Femur (tissue), 1 donor: ENCODE measurements at places on chromosomes 3 and 15.

- DNase-seq, result peak; percentile 41
Measured at GRCh38 chr3:140736863-140737460, 59.1 kb downstream of the TRIM42 start.

GRCh38 chr3:46700772-46701171 lies 420 bp upstream of the TMIE start:
- DNase-seq, result peak; percentile 71

GRCh38 chr3:184145111-184145524 lies 10.0 kb downstream of the EIF2B5 start:
- DNase-seq, result peak; percentile 79

- DNase-seq, result no peak
Measured at GRCh38 chr3:5429517-5429890, 242.0 kb downstream of the EDEM1 start.

GRCh38 chr3:79047581-79047980 lies 720.2 kb downstream of the ROBO1 start:
- DNase-seq, result no peak

GRCh38 chr3:174854987-174855386 lies 4.1 kb upstream of the NAALADL2 start:
- DNase-seq, result no peak

DNA sequence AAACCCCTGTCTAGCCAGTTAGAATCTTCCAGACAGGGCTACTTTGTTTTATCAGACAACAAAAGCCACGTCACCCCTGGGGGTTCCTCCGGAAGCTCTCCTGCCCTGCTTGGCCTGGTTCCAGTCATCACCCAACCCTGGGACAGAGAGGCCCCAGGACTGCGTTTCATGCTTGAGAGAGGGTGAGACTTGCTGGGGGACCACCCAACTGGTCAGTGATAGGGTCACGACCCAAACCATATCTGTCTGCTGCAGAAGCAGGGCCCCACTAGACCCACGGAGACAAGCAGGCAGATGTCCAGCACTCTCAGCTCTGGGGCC lies 1.2 kb downstream of the NT5DC2 start:
- peak; percentile 47 for DNase-seq

GRCh38 chr15:86948719-86949118 lies 869.0 kb downstream of the AGBL1 start:
- no peak for DNase-seq

- DNase-seq, result no peak
Measured at GRCh38 chr3:42681361-42682038, 3.8 kb upstream of the KLHL40 start.

DNA sequence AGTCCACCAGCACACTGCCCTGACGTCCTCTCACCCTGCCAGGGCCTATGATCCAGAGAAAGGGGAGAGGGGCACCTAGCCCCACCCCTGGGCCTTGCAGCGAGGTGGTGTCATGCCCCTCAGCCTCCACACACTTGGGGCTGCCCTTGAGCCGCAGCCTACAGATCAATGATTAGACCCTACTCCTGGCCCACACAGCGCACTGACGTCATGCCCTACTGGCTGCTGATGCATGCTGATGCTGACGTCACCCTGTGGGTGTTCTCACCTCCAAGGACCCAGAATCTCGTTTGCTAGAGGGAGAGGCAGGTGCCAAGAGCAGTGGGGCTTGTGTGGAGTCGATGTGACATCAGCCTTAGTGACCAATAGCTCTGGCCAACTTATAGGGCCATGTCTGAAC lies 18.0 kb downstream of the ARL14 start:
- DNase-seq, result no peak

GRCh38 chr3:97810779-97811390 lies 10.9 kb upstream of the CRYBG3 start:
- DNase-seq, result no peak

GRCh38 chr3:13832130-13832529 lies 47.7 kb downstream of the WNT7A start:
- DNase-seq, result no peak

- DNase-seq, result peak; percentile 54
Measured at GRCh38 chr3:69767571-69767970, 28.3 kb downstream of the MITF start.

DNA sequence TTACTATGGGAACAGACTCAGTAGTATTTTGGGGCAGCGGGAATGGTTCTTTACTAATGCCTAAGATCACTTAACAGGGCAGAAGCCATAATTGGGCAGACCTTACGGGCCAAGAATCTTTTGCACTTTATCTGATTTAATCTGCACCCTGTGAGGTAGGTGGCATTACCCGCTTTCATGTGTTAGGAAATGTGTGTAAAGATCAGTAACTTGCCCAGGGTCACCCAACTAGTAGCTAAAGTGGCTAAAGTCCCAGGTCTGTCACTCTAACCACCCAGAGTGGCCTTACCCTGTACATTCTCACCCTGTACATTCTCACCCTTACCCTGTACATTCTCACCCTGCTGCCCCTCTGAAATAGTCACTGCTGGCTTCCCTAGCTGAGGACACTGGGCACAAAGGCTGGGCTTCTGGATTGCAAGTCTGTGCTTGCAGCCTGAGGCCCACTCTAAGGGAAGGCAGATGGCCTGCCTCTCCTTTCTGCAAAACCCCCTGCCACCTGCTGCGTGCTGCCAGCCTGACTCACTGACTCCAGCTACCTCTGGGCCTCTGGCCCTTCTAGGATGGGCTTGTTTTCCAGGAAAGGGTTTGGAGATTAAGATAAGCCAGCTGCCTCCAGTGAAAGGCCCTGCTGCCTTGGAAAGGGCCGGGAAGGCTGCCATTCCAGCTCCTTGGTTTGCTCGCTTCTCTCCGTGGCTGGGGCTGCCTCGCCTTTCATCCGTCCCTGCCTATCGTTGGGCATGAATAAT lies 37.5 kb upstream of the MYZAP start:
- DNase-seq, result peak; percentile 63

DNA sequence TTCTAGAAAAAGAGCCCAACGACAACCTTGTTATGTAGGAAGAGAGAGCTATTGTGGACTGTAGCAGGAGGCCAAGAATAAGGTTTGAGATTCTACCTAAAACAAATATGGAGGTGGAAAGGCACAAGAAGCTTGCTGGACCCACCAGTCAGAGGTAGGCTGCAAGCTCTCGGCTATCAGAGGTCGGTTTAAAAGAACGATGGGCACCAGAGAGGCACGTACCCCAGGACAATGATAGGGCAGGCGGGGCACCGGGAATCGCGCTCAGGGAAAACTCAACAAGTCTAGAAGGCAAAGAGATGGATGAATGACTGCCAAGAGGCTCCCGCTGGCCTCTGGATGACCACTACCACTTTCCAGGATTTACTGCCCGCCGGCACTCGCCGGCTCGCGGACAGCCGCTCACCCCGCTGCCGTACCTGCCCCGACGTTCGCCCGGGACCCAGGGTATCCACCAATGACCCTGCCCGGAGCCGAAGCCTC lies 1.1 kb downstream of the HDGFL3 start:
- peak; percentile 53 for DNase-seq

DNA sequence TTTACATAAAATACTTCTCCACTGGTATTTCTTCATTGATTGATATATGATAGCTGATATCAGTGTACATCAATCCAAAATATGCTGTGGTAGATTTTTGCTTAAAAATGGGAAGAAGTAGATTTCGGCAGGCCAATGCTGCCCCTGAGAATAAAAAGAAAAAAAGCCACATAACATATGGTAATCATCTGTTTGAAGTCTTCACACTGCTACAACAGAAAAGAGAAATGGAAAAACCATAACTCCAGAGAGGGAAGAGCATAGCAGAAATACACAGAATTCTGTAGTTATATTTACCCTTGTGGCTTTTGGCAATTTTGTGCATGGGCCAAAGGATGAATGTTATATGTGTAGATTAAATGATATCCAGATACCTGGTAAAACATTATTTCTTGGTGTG lies 143.1 kb upstream of the KCNMB2 start:
- no peak for DNase-seq

- no peak for DNase-seq
Measured at GRCh38 chr15:60840306-60840702, 361.4 kb upstream of the ICE2 start.

- DNase-seq, result no peak
Measured at GRCh38 chr3:68271145-68271544, 616.7 kb upstream of the SUCLG2 start.

DNA sequence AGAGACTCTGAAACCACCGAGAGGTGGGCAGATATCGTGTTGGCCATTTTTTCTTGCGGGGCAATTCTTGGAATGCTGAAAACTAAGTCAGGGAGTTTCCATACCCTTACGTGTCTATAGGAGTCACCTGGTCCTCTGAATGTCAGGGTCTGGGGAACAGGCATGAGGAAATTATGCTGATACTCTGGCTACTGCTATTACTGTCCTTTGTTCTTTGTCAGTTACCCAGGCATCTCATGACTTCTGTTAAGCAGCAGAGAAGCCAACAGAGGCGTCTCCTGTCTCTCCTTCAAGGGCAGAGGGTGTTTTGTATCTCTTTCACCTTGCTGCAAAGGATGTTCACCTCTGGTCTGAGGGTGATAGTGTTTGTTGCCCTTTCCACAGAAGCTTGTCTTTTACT lies 559.5 kb upstream of the CCDC54 start:
- DNase-seq, result no peak

DNA sequence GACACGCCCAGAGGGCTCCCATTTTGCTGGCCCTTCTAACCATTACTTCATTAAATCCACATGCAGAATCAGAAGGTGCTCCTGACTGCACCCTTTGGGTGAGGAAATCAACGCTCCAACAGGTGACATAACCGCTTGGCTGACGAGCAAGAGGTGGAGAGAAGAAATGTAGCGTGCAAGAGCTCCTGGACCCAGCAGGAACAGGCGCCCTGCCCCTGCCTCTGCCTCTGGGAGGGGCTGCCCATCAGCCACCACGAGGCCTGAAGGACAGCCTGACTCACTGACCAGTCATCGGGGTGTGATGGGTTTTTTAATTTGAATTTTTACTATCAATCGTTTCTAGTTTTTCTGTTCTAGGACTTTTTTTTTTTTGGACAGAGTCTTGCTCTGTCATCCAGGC lies 218.2 kb downstream of the ADAMTS17 start:
- DNase-seq, result no peak

DNA sequence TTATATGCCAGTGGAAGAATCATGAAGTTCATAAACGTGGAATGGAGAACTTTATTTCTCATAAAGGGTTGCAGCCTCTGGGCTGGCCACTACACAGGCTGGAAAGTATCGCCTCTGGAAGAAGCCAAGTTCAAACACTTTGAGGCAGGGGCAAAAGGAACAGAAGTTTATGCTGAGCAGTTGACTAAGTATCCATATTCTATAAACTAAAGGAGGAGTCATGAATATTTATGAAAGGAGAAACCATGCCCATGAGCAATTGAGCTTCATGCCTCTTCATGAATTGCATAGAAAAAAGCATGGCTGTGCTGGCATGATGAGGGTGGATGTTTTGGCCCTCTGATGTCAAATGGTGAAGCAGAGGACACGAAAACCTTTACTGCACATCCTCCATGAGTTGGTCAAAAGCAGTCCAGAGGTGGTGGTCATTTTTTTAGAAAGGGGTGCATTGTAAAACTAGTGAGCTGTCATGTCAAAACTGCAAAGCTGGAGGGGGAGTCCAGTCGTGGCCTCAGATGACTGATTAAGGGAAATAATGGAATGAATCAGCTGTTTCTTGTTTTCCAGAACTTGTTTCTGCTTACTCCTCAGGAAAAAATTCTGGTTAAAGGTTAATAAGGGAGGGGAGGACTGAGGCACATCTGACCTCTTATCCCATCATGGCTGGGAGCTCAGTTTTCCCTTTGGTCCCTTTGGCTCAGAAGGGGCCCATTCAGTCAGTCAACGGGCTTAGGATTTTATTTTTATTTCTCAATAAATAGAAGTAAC lies 276.7 kb downstream of the CHL1 start:
- DNase-seq, result no peak

DNA sequence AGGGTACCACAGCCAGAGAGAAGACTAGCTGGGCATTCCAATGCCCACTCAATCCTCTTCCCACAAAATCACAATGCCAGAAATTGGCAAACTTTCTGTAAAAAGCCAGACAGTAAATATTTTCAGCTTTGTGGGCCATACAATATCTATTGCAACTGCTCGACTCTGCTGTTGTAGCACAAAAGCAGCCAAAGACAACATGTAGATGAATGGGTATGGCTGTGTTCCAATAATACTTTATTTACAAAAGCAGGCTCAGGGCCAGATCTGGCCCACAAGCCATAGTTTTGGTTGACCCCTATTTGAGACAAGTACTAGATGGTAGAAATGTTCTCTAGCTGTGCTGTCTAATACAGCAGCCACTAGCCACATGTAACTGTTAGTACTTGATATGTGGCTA lies 330.9 kb downstream of the ERC2 start:
- peak; percentile 37 for DNase-seq

DNA sequence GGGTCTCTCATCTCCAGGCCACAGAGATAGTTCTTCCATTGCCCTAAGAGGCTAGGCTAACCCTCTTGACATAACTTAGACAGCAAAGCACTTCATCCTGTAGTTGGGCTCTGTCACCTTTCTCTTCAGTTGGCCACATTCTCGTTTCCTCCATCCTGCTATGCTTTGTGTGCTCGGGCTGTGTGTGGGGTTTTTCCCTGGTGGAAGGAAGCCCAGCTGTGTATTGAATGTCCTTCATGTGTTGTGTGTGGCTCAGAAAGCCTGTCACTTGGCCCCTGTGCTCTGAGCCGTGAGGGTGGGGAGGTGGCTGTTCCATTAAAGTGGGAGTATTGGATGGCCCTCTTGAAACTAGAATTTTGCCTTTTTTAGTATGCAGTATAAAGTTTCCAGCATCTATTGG lies 8.8 kb upstream of the EXOG start:
- DNase-seq, result no peak

DNA sequence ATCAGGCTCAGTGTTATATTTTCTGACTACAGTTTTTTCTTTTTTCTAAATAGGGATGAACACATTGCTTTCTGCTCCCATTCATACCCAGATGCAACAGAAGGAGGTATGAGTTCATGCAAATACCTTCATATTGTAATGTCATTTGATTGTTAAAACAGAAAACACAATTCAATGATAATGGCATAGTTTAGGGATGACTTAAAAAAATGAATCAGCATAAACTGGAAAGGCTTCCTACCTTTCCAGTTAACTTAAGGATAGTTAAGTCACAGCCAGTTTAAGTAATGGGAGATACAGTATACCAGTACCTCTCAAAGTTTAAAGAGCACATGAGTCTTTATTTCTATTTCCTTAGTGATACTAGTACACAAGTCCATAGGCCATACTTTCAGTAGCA lies 24.9 kb downstream of the KNL1 start:
- DNase-seq, result no peak

DNA sequence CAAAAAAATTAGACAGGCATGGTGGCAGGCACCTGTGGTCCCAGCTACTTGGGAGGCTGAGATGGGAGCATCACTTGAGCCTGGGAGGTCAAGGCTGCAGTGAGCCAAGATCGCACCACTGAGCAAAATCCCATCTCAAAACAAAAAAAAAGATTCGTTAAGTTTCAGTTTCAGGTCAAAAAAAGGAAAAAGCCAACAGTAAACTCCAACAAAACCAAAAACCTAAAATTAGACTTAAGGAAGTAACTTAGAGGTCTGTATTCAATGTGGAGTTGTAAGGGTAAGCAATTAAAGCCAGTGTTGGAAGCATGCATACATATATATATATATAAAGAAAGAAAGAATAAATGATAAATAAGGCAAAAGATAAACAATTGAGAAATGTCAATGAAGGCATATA lies 11.8 kb downstream of the KPNA1 start:
- DNase-seq, result no peak

GRCh38 chr15:40342416-40343320 lies 1.9 kb upstream of the CCDC9B start:
- DNase-seq, result no peak
